PC-9 (cell line): ENCODE measurements at places on chromosomes 16 and 17.

DNA sequence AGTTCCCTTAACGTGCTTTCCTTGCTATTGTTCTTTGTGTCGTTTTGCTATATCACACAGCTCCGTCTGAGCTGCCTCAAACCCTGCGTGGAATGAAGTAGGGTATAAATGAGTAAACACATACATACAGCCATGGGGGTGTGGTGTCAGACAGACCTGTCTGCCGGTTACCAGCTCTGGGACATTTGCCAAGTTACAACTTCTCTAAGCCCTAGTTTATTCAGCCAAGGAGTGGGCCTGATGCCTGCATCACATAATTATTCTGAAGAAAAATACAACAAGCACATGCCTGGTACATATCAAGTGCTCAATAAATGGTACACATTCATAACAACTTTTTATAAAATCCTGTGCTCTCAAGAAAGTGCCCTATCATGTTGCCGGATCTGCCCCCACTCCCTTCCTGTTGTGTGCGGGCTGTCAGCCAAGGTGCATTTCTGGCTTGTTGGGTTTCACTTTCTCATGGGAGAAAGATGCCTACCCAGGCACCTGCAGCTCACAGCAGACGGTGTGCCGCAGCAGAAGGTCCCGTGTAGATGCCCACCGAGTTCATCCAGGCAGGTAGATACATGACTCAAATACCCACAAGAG lies 30.5 kb downstream of the SMPD3 start:
- peak overlapping the region; percentile 33; the same call in 1 of the 2 replicates for H3K4me3 ChIP-seq
- H3K4me1 ChIP-seq: peaks cover 29% of the 10 kb centered on the region
- peak overlapping the region; percentile 63 for H3K27ac ChIP-seq
- no peaks in the 10 kb centered on the region for H3K27me3 ChIP-seq

DNA sequence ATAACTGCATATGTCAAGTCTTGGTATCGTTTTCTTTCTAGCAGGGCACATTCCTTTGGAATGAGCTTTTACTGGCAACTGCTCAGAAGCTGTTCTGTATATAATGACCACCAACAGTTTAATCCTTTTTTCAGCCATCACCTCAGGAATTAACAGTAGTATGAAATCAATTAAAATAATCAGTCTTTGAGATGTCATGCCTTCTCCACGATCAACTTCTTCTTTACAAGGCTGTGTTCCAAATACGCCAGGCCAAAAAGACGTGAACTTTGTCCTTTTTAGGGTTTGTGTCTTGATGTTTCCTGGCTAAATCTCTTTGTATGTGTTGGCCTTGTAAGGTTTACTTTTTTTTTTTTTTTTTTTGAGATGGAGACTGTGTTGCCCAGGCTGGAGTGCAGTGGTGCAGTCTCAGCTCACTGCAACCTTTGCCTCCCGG lies 54.9 kb downstream of the ABCC1 start:
- H3K36me3 ChIP-seq: 0 out of 2 replicates have a peak, but pooled peaks cover 10% of the 10 kb centered on the region
- H3K4me3 ChIP-seq: no peak overlapping the region
- H3K27me3 ChIP-seq: no peaks in the 10 kb centered on the region

DNA sequence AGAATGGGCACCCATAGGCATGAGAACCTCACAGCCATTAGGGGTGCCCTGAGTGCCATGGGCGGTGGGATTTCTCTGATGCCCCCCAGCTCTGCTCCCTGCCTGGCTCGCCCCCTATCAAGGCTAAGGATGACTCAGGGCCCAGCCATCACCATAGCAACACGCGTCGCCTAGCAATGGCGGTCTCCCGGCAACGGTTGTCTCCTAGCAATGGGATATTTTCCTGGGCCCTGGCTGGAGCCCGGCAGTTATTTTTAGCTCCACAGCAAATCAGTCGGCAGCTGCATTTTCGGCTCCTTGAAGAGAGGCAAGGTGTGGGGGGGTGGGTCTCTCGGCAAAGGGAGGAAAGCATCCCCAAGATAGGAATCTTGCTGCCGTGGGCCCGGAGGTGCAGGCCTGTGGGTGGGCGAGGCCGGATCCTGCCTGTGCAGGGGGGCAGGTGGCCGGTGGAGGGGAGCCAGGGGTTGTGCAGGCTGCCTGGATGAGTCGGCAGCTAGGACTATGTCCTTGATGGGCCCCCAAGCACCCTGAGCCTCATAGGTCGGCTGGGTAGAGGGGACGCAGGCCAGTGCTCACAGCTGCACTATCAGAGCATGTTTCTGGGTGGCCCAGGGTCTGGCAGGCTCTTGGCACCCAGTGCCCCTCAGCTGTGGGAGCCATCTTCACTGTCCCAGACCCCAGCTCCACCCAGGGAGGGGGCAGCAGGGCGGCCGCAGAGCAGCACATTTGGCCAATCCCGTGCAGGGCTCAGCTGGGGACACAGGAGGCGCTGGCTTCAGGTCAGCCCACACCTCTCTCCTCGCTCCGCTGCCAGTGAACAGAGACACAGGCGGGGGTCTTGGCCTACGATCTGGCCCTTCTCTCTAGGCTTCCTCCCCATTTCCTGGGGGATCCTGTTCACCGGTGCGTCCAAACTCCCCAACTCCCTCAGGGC lies 4.2 kb upstream of the FBXL16 start:
- H3K36me3 ChIP-seq: no peaks in the 10 kb centered on the region
- DNase-seq: peak; percentile 66
- peaks cover 47% of the 10 kb centered on the region for H3K27me3 ChIP-seq

- peaks cover 13% of the 10 kb centered on the region for H3K4me1 ChIP-seq
- no peaks in the 10 kb centered on the region for H3K36me3 ChIP-seq
- no peak for DNase-seq
- no peak overlapping the region for H3K27ac ChIP-seq
Observed at GRCh38 chr17:78912082-78912481, 9.1 kb upstream of the CEP295NL start.

DNA sequence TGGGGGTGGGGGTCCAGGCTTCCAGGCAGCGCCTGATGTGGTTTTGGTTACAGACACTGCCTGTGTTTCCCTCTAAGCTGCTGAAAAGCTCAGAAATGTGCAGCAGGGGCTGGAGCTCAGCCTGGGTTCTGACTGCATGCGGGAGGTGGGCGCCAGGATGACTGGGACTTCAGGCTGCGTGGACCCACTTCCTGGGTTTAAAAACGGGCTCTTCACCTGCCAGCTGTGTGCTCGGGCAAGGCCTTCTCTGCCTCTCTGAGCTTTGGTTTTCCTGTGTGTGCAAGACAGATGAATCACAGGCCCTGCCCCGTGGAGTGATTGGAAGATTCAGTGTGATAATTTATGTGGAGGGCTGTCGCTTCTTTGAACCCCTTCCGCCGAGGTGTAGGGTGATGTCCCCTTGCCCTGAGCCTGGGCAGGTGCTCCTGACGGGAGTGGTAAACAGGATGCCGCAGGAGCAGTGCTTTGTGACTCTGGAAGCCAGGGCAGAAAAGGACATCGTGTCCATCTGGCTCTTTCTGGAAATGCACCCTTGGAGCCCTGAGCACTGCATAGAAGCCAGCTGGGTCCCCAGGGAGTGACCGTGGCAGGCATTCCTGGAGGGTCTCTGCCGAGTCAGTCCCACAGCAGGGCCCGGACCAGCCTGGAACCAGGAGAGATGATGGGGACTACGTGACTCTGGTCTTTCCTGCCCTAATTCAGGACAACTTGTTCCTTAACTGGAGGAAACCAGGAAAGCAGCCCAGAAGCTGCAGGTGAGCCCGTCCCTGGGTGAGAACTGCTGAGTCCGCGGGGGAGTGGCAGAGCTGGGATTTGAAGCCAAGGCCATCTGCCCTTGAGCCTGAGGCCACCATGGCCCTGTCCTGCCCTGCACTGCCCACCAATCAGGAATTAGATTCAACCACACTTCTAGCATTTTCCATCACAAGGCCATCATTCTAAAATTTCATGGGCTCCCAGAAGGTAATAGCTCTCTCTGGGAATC lies 28.5 kb upstream of the SLC7A5 start:
- H3K27me3 ChIP-seq: no peaks in the 10 kb centered on the region
- H3K36me3 ChIP-seq: no peaks in the 10 kb centered on the region
- H3K4me1 ChIP-seq: no peaks in the 10 kb centered on the region
